ENCODE measurements at places on chromosomes 13 and 19.

GRCh38 chr13:27170516-27171243, 931 bp downstream of the USP12 start:
- peak; percentile 65 for DNase-seq
- H3K4me1 ChIP-seq = peaks cover 15% of the 10 kb centered on the region
- peaks cover 3% of the 10 kb centered on the region for H3K27me3 ChIP-seq

GRCh38 chr19:45584332-45585157, at the start of gene OPA3:
OPA3 (minus strand) TSS chr19:45584802; CDS start chr19:45584764, 38 bp downstream.
- peak within 1 kb of the TSS; percentile 85 for H3K27ac ChIP-seq
- H3K27me3 ChIP-seq = peaks cover 8% of the 10 kb centered on the region
- peak; percentile 97 for DNase-seq
- H3K4me3 ChIP-seq = peak within 1 kb of the TSS; percentile 84
- peaks cover 3% of the 10 kb centered on the region for H3K4me1 ChIP-seq

DNA sequence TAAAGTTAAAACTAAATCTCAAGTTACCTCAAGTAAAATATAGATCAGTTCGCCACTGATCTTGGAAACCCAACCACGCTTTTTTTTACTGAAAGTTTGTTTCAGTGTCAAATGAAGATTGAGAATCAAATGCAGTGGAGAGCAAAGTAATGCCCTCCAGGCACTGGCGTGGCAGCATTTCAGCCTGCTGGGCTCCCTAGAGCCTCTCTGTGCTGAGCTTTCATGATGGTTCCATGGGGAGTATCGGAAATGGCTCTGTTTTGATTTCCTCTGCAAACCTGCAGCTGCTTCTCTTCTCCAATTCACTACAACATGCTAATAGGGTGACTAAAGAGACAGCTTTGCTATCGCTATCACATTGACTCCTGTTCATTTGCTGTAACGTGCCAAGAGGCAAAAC, 141.6 kb downstream of the FGF14 start:
- H3K36me3 ChIP-seq = peaks cover 5% of the 10 kb centered on the region
- H3K4me3 ChIP-seq = peak overlapping the region; percentile 54
- H3K27ac ChIP-seq = peak overlapping the region; percentile 95

DNA sequence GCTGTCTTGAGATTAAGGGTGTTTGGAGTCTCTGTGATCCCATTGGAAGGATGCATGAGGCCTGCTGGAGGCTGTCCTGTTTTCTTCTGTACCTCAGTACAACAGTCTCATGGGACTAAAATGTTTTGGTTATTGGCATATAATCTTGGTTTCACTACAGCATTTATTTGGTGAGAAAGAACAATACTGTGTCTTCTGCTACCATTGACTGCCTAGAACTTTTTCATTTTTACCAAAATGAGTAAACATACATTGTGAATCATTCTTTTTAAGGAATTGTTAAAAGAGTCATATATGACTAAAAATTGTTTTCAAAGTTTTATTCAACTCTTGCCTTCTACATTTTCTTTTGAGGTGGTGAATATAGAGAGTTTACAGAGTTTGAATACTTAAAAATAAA, 459.8 kb downstream of the GPC6 start:
- no peaks in the 10 kb centered on the region for H3K27me3 ChIP-seq
- DNase-seq = no peak

GRCh38 chr13:113881614-113882266, 17.9 kb upstream of the GAS6 start:
- H3K27me3 ChIP-seq = peaks cover 4% of the 10 kb centered on the region
- no peak for DNase-seq
- peaks cover 6% of the 10 kb centered on the region for H3K4me1 ChIP-seq
- no peaks in the 10 kb centered on the region for H3K36me3 ChIP-seq
- H3K4me3 ChIP-seq = no peak overlapping the region
- H3K27ac ChIP-seq = no peak overlapping the region

GRCh38 chr13:62643007-62643483, 1227.4 kb upstream of the PCDH20 start:
- H3K4me3 ChIP-seq = no peak overlapping the region
- DNase-seq = no peak
- peaks cover 1% of the 10 kb centered on the region for H3K27me3 ChIP-seq
- H3K4me1 ChIP-seq = peaks cover 3% of the 10 kb centered on the region
- H3K27ac ChIP-seq = no peak overlapping the region

GRCh38 chr19:34172661-34173192, 423 bp downstream of the LSM14A start:
- H3K27me3 ChIP-seq = peaks cover 10% of the 10 kb centered on the region
- peak overlapping the region; percentile 93 for H3K27ac ChIP-seq
- peaks cover 21% of the 10 kb centered on the region for H3K4me1 ChIP-seq

- no peak overlapping the region for H3K27ac ChIP-seq
- no peak for DNase-seq
- H3K4me3 ChIP-seq = no peak overlapping the region
- no peaks in the 10 kb centered on the region for H3K4me1 ChIP-seq
- no peaks in the 10 kb centered on the region for H3K36me3 ChIP-seq
- peaks cover 3% of the 10 kb centered on the region for H3K27me3 ChIP-seq
Observed at GRCh38 chr13:65453982-65454381, 1776.2 kb downstream of the PCDH9 start.

DNA sequence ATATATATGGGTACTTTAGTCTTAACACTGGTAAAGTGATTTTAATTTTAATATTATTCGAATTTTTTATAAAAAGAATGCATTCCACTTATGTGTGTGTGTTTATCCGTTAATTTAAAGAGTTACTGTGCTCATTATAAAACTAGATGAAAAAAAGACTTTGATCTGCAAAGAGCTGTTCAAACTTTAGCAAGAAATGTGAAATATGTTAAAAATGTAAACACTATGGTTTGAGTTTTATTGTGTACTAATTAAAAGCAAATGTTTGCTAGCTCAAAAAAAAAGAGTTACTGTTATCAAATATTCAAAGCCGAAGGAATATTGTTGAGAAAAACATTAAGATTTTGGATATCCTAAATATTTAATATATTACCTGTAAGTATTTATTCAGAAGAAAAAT, 34.5 kb downstream of the UFM1 start:
- H3K36me3 ChIP-seq = no peaks in the 10 kb centered on the region
- no peak overlapping the region for H3K4me3 ChIP-seq

GRCh38 chr13:45688577-45688976, 13.5 kb upstream of the CBY2 start:
- DNase-seq = no peak
- peaks cover 8% of the 10 kb centered on the region for H3K36me3 ChIP-seq
- H3K4me1 ChIP-seq = no peaks in the 10 kb centered on the region
- no peak overlapping the region for H3K27ac ChIP-seq
- H3K4me3 ChIP-seq = no peak overlapping the region

- peaks cover 5% of the 10 kb centered on the region for H3K27me3 ChIP-seq
- H3K4me1 ChIP-seq = peaks cover 12% of the 10 kb centered on the region
- H3K36me3 ChIP-seq = no peaks in the 10 kb centered on the region
- no peak overlapping the region for H3K27ac ChIP-seq
Observed at GRCh38 chr13:75458696-75459422, 23.1 kb downstream of the TBC1D4 start.

GRCh38 chr19:10835089-10835753, 791 bp downstream of the TMED1 start:
- peak overlapping the region; percentile 92 for H3K4me3 ChIP-seq
- H3K27me3 ChIP-seq = peaks cover 17% of the 10 kb centered on the region
- no peak for DNase-seq
- H3K36me3 ChIP-seq = no peaks in the 10 kb centered on the region
- H3K27ac ChIP-seq = peak overlapping the region; percentile 97
- H3K4me1 ChIP-seq = peaks cover 6% of the 10 kb centered on the region

- no peak for DNase-seq
- no peak overlapping the region for H3K27ac ChIP-seq
- no peak overlapping the region for H3K4me3 ChIP-seq
- no peaks in the 10 kb centered on the region for H3K36me3 ChIP-seq
- peaks cover 8% of the 10 kb centered on the region for H3K4me1 ChIP-seq
- no peaks in the 10 kb centered on the region for H3K27me3 ChIP-seq
Observed at GRCh38 chr13:39414339-39414738, 188.7 kb downstream of the LHFPL6 start.

DNA sequence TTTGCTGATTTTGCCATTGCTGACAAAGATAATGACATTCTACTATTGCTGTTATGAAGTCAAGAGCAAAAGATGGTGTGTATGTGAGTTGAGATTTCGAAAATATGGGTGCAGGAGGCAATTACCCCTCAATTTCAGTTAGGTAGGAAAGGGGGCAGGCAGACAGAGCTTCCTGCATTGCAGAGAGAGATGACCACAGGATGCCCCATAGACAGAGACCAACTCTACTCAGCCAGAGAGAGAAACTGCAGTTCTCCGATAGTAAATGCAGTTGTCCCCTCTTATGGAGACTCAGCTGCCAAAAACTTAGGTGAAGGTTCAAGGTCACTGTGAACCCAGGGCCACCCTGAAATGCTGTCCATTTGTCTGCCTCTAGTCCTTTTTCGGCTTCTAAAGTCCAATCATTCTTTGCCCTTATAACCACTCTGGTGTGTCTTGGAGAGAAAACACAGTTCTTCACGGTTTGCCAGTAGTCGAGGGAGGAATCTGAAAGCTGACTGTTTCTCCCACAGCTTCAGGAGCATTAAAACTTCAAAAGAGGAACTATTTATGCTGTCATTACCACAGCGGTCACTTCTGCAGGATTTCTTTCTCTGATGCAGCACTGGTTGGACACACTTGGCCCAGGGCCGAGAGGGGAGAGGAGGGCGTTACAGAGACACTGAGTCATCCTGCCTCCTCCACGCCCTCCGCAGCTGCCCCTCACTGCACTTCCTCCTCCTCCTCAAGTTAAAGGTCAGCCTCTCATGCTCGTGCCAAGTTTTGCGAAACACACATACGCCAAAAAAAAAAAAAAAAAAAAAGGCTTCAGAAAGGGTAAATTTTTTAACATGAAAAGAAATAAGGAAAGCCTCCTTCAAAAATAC, 264.3 kb downstream of the FOXO1 start:
- peaks cover 4% of the 10 kb centered on the region for H3K36me3 ChIP-seq
- peaks cover 1% of the 10 kb centered on the region for H3K27me3 ChIP-seq
- no peak overlapping the region for H3K27ac ChIP-seq
- H3K4me3 ChIP-seq = no peak overlapping the region

DNA sequence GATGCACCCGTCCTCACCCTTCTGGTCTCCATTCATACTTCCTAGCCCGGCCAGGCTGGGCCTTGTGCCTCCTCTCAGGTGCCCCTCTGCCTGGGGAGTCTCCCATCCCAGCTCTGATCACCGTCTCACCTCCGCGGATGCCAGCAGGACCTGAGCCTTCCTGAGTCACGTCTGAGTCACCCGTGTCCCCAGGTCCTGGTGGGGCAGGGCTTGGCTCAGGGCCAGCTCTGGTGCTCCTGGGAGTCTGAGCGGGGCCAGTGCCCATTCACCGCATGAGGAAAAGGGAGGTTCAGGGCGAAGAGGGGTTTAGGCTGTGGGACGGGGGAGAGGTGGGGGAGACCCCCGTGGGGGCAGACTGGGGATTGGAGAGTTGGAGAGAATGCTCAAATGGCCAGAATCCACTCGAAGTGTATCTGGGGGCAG, 593 bp downstream of the ATP8B3 start:
- no peak overlapping the region for H3K4me3 ChIP-seq
- peak; percentile 21 for DNase-seq
- H3K36me3 ChIP-seq = no peaks in the 10 kb centered on the region
- peaks cover 2% of the 10 kb centered on the region for H3K4me1 ChIP-seq

DNA sequence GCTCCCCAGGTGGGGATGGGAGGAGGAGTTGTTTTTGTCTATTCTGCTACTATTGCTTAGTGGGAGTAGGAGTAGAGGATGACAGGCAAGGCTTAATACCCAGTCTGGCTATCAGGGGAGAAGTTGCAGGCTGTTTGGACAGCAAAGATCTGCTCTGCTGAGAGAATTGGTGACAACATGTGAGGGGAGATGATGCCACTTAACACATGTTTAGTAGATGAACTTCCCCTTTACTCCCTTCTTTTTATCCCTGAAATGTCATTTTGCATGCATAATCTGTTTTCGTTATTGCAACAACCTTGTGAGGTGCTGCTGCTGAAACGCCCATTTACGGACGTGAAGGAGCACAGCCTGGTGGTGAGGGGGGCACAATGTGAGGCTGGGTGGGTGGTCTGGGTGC, 3.0 kb upstream of the CYP4F12 start:
- H3K36me3 ChIP-seq = peaks cover 5% of the 10 kb centered on the region
- H3K27me3 ChIP-seq = peaks cover 11% of the 10 kb centered on the region
- H3K27ac ChIP-seq = no peak overlapping the region
- DNase-seq = no peak

- peaks cover 26% of the 10 kb centered on the region for H3K4me1 ChIP-seq
- H3K36me3 ChIP-seq = no peaks in the 10 kb centered on the region
- no peak for DNase-seq
- peaks cover 21% of the 10 kb centered on the region for H3K27me3 ChIP-seq
- H3K4me3 ChIP-seq = peak overlapping the region; percentile 98
Observed at GRCh38 chr19:42421591-42422031, 5.6 kb downstream of the LIPE start.

GRCh38 chr19:7535047-7535997, at the start of gene PNPLA6:
PNPLA6 (plus strand) TSS chr19:7535717; CDS start chr19:7535789, 72 bp downstream.
- peak within 1 kb of the TSS; percentile 91 for H3K27ac ChIP-seq
- no peaks in the 10 kb centered on the region for H3K4me1 ChIP-seq
- DNase-seq = peak; percentile 97
- H3K27me3 ChIP-seq = peaks cover 7% of the 10 kb centered on the region
- no peaks in the 10 kb centered on the region for H3K36me3 ChIP-seq
- peak within 1 kb of the TSS; percentile 98 for H3K4me3 ChIP-seq

DNA sequence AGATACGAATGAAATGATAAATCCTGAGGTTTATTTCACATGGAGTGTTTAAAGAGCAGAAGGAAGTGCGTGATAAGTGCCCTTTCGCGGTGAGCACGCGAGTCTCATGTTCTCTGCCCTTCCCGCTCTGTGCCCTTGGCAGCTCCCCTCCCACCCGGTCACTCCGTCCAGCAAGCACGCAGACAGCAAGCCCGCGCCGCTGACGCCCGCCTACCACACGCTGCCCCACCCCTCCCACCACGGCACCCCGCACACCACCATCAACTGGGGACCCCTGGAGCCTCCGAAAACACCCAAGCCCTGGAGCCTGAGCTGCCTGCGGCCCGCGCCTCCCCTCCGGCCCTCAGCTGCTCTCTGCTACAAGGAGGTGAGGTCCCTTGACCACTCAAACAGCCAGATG, 37.4 kb upstream of the TEX29 start:
- peaks cover 2% of the 10 kb centered on the region for H3K4me1 ChIP-seq
- H3K27ac ChIP-seq = no peak overlapping the region
- H3K36me3 ChIP-seq = peaks cover 5% of the 10 kb centered on the region
- peak overlapping the region; percentile 25 for H3K4me3 ChIP-seq

- DNase-seq = no peak
- no peak overlapping the region for H3K4me3 ChIP-seq
- peaks cover 2% of the 10 kb centered on the region for H3K27me3 ChIP-seq
- no peak overlapping the region for H3K27ac ChIP-seq
- no peaks in the 10 kb centered on the region for H3K36me3 ChIP-seq
Observed at GRCh38 chr13:86282442-86282841, 483.2 kb upstream of the SLITRK6 start.

GRCh38 chr13:51997641-51998330, 13.5 kb downstream of the ATP7B start:
- no peak overlapping the region for H3K27ac ChIP-seq
- no peaks in the 10 kb centered on the region for H3K27me3 ChIP-seq
- DNase-seq = no peak
